ENCODE measurements at places on chromosomes 3 and 15.

DNA sequence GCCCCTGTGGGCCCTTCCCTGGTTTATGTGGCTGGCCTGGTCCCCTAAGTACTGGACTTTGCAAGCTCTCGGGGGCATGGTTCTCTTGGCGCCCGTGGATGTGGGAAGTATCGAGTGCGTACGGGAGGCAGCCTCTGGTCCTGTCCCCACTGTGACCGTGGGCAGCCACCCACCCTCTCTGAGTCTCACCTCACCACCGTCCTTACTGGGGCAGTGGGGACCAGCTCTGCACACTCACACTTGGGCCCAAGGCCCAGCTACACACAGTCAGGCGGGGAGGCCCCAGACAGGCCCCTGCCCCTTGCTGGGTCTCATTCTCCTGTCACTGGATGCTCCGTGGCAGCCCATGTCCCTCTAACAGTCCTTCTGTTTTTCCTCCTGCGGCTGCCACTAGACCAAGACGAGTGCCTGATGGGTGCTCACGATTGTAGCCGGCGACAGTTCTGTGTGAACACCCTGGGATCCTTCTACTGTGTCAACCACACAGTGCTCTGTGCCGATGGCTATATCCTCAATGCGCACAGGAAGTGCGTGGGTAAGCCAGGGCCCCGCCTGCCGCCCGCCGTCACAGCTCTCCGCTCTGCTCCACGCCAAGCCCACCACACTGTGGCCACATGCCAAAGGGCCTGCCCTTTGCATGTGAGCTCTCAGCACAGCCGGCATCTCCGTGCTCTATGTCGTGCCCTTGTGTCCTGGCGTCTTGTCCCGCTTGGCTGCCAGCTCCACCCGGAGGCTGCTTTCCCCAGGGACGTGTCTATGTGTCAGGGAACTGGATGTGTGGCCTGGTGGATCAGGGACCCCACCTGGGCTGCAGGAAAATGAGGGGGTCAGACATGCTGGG, 72.7 kb downstream of the FBLN2 start:
- DNase-seq, result no peak

GRCh38 chr3:100003609-100004503, 110.4 kb downstream of the FILIP1L start:
- DNase-seq, result no peak

GRCh38 chr3:124858275-124858674, 28.9 kb downstream of the ITGB5 start:
- DNase-seq, result no peak

- no peak for DNase-seq
Measured at GRCh38 chr15:97237160-97237559, 723.3 kb upstream of the ARRDC4 start.

- no peak for DNase-seq
Measured at GRCh38 chr3:37952564-37952963, 38.0 kb upstream of the VILL start.

- no peak for DNase-seq
Measured at GRCh38 chr3:51945926-51946705, 4.0 kb downstream of the PARP3 start.
